ENCODE measurements at places on chromosomes 11 and 22.

- DNase-seq, result no peak
Observed at GRCh38 chr11:58394195-58394594, 12.5 kb downstream of the OR5B3 start.

- DNase-seq, result no peak
Observed at GRCh38 chr22:45642986-45643385, 28.6 kb upstream of the ATXN10 start.

DNA sequence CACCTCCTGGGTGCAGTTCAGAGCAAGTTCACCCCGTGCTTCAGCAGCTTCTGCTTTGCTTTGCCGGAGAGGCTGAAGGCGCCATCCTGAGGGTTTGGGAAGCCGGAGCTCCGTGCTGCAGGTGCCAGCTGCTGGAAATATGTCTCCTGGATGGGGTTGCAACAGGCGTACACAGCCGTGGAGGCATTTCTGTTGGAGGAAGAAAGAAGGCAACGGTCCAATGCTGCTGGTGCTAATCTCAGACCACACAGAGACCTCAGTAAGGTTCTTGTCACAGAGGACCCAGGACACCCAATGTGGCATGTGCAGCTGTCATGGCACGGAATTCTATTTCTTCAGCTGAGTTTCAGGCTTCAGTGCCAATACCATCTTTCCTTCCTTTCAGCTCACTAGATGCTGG, 24.2 kb downstream of the ASPHD2 start:
- no peak for DNase-seq

- no peak for DNase-seq
Observed at GRCh38 chr11:27296497-27296896, 66.5 kb downstream of the CCDC34 start.

DNA sequence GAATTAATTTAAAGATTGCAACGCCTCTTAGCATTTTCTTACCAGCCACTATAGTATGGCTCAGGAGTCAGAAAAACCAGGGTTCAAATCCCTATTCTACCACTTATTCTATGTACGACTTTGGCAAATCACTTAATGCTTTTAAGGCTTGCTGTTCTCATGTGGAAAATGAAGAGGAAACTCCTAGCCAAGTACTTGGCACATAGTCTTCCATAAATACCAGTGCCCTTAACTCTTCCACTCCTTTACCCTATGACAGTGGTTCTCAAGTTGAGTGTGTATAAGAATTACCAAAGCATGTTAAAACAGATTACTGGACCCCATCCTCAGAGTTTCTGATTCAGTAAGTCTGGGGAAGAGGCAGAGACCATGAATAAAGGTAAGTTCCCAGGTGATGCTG, 107.6 kb downstream of the RBFOX2 start:
- DNase-seq, result no peak

DNA sequence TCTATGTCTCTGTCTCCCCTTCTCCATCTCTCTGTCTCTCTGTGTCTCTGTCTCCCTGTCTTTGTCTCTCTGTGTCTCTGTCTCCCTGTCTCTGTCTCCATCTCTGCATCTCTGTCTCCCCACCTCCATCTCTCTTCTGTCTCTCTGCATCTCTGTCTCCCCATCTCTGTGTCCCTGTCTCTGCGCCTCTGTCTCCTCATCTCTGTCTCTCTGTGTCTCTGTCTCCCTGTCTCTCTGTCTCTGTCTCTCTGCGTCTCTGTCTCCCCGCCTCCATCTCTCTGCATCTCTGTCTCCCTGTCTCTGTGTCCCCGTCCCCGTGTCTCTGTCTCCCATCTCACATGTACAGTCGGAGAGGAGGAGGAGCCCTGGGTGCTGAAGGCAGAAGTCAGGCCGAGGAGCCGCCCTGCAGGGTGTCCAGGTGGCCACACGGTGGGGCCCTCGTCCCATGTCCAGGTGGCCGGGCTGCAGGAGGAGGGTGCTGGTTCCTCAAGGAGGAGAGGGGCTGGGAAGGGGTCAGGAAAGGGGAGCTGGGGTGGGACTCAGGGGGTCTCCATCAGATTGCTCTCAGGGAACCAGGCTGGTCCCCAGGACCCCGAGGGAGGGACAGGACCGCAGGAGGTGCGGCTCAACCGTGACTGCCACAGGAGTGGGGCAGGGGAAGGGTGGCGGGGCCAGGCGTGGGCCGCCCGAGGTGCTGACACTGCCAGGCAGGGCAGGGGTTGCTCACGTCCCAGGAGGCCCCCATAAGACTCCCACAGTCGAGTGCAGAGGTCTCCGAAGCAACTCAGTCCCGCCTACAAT, 25.6 kb upstream of the TH start:
- peak; percentile 31 for DNase-seq

- DNase-seq, result no peak
Observed at GRCh38 chr11:75826461-75827230, 11.6 kb downstream of the UVRAG start.

DNA sequence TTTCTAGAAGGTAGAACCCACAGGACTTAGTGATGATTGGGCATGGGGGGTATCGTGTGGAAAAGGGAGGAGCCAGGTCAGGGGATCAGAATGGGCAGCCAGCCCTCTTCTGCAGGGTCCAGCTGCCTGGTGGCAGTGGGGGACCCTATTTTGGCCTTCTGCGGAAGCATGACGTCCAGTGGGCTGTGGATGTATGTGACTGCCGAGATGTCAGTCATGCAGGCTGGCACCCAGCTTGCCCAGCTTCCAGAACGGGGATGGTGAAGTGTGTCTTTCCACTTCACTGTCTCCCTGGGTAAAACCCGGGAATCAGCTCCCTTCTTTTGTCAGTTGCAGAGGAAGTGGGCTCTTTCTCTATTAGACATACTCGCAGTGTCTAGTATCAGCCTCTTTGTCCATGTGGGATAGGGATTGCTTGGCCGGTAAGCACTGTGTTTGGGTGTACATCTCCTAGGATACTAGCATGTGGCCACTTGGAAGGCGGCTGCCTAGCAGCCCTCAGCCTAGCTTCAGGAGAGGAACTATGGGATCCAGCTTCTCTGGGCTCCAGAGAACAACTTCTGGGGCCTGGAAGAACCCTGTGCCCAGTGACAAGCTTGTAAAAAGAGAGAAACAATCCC, 51.4 kb downstream of the GRIK4 start:
- DNase-seq, result no peak

- DNase-seq, result no peak
Observed at GRCh38 chr22:46108564-46109473, 41.5 kb upstream of the PPARA start.

DNA sequence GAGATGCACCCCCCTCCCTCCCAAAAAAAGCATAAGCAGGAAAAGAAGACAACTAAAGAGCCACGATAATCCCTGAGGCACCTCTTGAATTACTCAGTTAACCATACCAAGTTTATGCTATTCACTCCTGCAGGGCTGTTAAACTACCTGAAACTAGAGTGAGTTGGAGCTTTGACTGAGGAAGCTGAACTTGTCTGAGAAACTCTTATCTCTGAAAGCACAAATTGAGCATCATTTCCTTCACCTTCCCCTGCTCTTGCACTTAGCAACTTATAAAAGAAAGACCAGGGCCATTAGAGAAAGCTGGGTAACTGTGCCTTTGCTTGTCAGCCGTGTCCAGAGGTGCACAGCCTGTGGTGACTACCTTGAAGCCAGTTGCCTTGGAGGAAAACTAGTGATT, 745.6 kb downstream of the NELL1 start:
- DNase-seq, result no peak

DNA sequence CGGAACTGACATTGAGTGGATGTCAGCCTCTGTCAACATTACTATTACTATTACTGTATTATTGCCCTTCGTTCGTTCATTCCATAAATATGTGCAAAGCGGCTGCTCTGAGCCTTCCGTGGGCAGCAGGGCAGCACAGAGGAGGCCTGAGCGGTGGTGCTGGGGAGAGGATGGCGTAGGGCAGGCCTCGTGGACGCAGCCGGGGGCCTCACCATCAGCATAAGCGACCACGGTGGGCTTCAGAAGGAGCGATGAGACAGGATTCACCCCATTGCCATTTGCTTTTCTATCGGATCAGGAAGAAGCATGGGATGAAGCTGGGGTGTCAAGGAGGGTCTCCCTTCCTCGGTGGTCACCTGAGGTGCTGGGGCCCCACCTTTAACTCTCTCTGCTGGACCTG, 22.7 kb downstream of the ANO1 start:
- DNase-seq, result no peak

- DNase-seq, result no peak
Observed at GRCh38 chr11:68412593-68413475, 47.7 kb upstream of the PPP6R3 start.

DNA sequence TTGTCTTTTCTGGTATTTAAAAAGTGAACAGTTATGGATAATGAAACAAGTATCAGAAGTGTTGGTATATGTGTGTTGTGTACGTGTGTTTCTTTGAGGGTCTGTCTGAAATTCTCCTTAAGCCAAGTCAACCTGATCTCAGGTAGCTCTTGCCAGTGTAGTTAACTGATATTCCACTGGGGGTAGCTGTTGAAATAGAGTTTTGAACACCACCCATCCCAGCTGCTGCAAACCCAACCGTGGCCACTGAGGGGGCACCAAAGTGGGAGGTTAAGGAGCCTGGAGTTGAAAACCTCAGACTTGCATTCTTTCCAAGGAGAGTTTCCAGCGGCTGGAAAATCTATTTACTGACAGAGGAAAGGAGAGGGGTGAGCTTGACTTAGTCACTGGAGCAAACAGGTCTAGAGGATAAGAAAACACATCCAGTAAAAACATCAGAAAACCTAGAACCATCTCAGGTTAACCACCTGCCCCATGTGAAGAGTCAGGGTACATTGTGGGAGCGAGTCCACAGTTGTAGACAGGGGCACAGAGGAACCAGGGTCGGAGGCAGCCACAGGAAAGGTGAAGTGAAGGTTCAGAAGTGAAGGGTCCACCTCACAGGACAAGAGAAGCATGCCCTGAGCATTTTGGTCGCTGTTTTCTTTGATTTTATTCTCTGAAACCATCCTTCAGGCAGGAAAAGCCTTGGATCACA, 8.8 kb upstream of the CUL5 start:
- DNase-seq, result no peak

Data from KG1 (cell line).